T-helper 2 cell (primary cell): ENCODE measurements at places on chromosomes 1 and 21.

- no peak for DNase-seq
Measured at GRCh38 chr1:114482585-114482984, 28.4 kb downstream of the TRIM33 start.

GRCh38 chr1:233587958-233588799 is 25.7 kb upstream of the KCNK1 start:
- no peak for DNase-seq

GRCh38 chr1:110047463-110047862 is 13.0 kb downstream of the STRIP1 start:
- DNase-seq, result no peak

GRCh38 chr1:1677718-1678580 is 14.6 kb downstream of the SLC35E2B start:
- DNase-seq, result peak; percentile 28

DNA sequence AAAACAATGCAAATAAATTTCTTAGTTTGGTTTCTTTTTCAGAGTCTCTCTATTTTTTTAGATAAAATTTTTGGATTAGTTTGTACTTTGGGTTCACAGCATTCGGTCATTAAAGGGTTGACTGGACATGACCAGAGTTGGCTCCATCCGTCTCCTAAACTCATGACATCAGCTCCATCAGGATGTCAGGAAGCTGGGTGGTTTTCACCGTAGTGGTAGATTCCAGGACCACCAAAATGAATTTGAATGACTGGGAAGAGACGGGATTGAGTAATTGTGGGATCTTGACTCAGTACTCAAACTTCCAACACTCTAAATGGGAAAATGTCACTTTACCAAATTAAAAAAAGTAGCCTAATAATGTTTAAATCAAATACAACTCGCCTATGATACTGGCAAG is 279.2 kb upstream of the DUSP10 start:
- no peak for DNase-seq

DNA sequence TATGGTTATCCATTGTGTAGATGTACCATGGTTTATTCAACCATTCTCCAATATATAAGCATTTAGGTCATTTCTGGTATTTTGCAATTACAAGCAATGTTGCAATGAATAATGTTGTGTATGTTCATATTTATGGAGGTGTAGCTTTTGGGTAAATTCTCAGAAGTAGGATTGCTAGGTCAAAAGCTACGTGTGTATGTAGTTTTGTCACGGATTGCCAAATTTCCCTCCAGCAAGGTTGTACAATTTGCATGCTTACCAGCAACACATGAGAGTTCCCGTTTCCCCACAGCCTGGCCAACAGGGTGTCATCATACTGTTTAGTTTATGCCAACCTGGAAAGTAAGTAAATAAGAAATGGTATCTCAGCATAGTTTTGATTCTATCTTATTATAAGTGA is 36.3 kb downstream of the IGSF5 start:
- DNase-seq, result no peak

- no peak for DNase-seq
Measured at GRCh38 chr1:11316701-11317100, 43.7 kb downstream of the UBIAD1 start.

DNA sequence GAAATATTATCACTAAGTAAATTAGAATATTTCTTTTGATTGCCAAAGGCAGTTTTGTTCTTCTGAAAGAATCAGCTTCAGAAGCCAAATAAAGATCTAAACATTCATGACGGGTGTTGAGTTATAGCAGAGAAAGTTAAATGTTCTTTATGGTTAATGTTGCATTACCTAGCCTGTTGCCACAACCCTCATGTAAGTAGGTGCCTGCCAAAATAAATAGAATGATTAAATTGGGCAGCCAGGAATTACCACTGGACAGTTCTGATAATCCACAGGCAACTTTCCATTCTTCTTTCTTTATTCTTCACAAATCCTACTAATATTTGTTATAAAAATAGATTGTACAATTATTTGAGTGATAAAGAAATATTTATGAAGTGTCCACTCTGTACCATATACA is 217.9 kb upstream of the NRIP1 start:
- no peak for DNase-seq

- DNase-seq, result no peak
Measured at GRCh38 chr1:119466445-119466844, 40.6 kb upstream of the HSD3B1 start.

DNA sequence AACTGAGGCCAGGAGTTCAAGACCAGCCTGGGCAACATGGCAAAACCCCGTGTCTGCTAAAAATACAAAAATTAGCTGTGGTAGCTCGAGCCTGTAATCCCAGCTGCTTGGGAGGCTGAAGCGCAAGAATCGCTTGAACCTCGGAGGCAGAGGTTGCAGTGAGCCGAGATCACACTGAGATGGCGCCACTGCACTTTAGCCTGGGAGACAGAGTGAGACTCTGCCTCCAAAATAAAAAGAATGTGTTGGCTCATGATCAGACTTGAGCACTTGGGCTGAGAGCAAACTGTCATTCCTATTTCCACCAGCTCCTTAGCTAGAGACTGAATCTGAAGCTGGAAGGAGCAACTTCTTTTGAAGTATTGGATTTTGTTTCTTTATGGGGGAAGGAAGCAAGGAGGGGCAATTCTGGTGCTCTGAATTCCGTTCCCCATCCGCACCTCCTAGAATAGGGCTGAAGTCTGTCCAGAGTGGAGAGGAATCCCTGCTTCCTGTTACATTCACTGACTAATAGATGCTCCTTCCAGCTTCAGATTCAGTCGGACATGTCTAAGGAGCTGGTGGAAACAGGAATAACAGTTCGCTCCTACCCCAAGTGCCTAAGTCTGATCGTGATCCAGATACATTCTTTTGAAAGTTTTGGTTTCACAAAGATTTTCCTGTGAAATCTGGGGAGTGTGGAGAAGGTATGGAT is 3.8 kb downstream of the ZNF672 start:
- no peak for DNase-seq

- no peak for DNase-seq
Measured at GRCh38 chr1:20037877-20038276, 32.1 kb upstream of the PLA2G5 start.

- no peak for DNase-seq
Measured at GRCh38 chr1:181718034-181718433, 234.7 kb downstream of the CACNA1E start.

GRCh38 chr1:109040989-109041620 is 797 bp downstream of the WDR47 start:
- DNase-seq, result no peak

- DNase-seq, result peak; percentile 19
Measured at GRCh38 chr1:2050461-2050792, 216 bp downstream of the PRKCZ start.

DNA sequence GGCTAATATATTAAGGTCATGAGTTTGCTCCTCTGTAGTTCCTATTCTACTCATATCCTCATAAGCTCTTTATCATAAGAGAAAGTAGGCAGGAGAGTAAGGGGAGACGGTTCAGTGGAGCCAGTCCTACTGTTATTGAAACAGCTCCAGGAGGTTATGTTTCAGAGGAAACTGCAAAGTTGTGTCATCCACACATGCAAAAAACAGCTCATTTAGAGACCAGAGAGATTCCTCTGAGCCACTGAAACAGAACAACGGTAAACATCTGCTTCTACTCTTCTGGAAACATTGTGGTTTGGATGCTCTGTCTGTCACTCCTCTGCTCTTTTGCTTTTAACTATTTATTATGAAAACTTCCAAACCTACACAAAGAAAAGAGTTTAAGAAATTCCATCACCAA is 66.3 kb upstream of the PPP2R5A start:
- DNase-seq, result peak; percentile 75

- no peak for DNase-seq
Measured at GRCh38 chr1:59742526-59742925, 72.2 kb upstream of the HOOK1 start.

- DNase-seq, result no peak
Measured at GRCh38 chr21:41318218-41318617, 1.6 kb downstream of the FAM3B start.

- no peak for DNase-seq
Measured at GRCh38 chr1:199809311-199809710, 218.2 kb upstream of the NR5A2 start.

DNA sequence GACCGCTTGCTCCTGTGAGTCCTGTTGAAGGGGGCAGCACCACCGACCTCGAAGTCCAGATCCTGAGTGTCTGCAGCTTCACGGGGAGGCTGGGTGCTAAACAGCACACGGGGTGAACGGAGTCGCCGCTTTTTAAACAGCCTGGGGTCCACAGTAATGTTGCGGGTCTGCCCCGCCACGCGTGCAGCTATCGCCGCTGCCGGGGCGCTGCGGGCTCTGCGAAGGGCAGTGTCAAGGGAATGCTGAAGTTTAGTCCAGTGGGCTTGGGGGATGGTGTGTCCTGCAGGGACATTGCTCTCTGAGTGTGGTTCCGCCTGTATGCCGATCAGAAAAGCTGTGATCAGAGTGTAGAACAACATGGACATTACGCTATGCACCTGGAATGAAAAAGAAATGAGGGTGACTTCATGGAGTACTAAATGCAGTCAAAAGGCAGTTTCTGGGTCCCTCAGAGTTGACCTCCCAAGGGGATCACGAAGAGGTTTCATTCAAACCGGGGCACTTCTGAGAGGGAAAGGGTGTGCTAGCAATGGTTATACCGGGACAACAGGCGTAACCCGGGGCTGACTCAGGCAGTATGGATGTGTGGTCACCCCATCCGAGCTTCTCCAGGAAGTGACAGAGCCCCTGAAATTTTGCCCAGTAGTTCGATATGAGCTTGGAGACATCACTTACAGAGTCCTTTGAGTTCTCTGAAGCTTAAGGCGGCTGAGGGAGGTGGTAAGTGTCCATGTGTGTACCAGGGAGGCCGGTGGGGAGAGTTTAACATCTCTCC is 51.4 kb downstream of the NGF start:
- DNase-seq, result no peak
